Activated T-cell treated with anti-CD3 and anti-CD28 coated beads, Interleukin-2, amount 50 U/mL, for 72 hours (primary cell): ENCODE measurements at places on chromosomes 2 and 18.

DNA sequence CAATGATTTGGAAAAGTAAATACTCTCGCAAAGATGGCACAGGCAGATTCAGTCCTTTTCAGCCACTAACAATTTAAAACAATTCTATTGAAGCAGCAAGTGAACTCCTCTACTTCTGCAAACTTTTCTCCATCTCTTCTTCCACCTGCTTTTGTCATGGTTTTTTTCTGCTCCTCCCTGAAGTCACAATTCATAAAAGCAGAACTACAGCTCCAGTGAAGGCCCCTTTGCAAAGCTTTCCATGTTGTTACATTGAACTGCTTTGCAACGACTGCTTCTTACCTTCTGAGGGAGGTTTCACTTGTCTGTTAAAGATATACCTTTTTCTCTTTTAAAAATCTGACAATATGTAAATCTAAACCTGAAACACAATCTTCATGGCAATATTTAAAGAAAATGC lies 3.7 kb upstream of the SERTAD2 start:
- peaks cover 71% of the 10 kb centered on the region for H3K4me1 ChIP-seq
- H3K36me3 ChIP-seq: peaks cover 1% of the 10 kb centered on the region
- H3K4me3 ChIP-seq: no peak overlapping the region
- no peaks in the 10 kb centered on the region for H3K27me3 ChIP-seq
- no peak overlapping the region for H3K27ac ChIP-seq

- no peak overlapping the region for H3K4me3 ChIP-seq
- DNase-seq: no peak
- no peaks in the 10 kb centered on the region for H3K36me3 ChIP-seq
- H3K4me1 ChIP-seq: peaks cover 9% of the 10 kb centered on the region
- H3K27me3 ChIP-seq: no peaks in the 10 kb centered on the region
Measured at GRCh38 chr2:26475037-26475436, 2.9 kb downstream of the OTOF start.

GRCh38 chr2:32874931-32875330 lies 71.8 kb upstream of the LTBP1 start:
- H3K4me3 ChIP-seq: no peak overlapping the region
- H3K27me3 ChIP-seq: no peaks in the 10 kb centered on the region
- peaks cover 2% of the 10 kb centered on the region for H3K36me3 ChIP-seq

- DNase-seq: no peak
- no peak overlapping the region for H3K27ac ChIP-seq
- no peaks in the 10 kb centered on the region for H3K4me1 ChIP-seq
- H3K27me3 ChIP-seq: no peaks in the 10 kb centered on the region
- H3K4me3 ChIP-seq: no peak overlapping the region
Measured at GRCh38 chr2:23692851-23693605, 233.9 kb downstream of the ATAD2B start.

GRCh38 chr2:219386532-219387280 lies 1.0 kb downstream of the DNPEP start:
- H3K27ac ChIP-seq: peak overlapping the region; percentile 94
- H3K4me1 ChIP-seq: peaks cover 22% of the 10 kb centered on the region
- peaks cover 8% of the 10 kb centered on the region for H3K36me3 ChIP-seq
- peak overlapping the region; percentile 90 for H3K4me3 ChIP-seq
- no peaks in the 10 kb centered on the region for H3K27me3 ChIP-seq
- no peak for DNase-seq

GRCh38 chr18:41532344-41533086 lies 422.5 kb upstream of the PIK3C3 start:
- no peak overlapping the region for H3K4me3 ChIP-seq
- no peak overlapping the region for H3K27ac ChIP-seq
- H3K4me1 ChIP-seq: no peaks in the 10 kb centered on the region
- DNase-seq: no peak
- H3K36me3 ChIP-seq: no peaks in the 10 kb centered on the region
- H3K27me3 ChIP-seq: no peaks in the 10 kb centered on the region

GRCh38 chr18:54119524-54120019 lies 104.9 kb downstream of the MBD2 start:
- H3K4me1 ChIP-seq: peaks cover 9% of the 10 kb centered on the region
- peak; percentile 19 for DNase-seq
- H3K4me3 ChIP-seq: peak overlapping the region; percentile 50

DNA sequence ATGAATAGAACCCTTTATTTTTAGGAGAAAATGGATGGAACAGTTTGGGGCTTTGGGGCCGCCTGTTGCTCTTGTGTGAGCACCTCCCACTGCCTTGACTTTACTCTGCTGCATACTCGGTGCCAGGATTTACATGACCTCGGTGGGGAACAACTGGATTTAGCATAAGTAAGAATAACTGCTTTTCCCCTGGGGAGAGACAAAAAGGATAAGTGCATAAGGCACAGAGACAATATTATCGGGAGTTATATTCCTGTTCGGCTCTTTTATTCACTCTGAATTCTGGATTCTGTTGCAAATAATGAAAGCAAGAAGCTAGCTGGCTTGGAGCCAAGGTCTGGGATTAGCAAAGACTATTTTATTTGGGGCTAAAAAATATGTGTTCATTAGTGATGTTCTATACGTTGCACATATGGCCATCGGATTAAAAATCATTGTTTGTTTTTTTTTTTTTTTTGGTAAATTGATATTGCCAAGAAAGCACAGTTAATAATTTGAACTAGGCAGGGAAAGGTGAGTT lies 69.8 kb downstream of the CYBRD1 start:
- H3K36me3 ChIP-seq: peaks cover 3% of the 10 kb centered on the region
- peaks cover 2% of the 10 kb centered on the region for H3K27me3 ChIP-seq
- H3K27ac ChIP-seq: no peak overlapping the region
- no peak for DNase-seq

DNA sequence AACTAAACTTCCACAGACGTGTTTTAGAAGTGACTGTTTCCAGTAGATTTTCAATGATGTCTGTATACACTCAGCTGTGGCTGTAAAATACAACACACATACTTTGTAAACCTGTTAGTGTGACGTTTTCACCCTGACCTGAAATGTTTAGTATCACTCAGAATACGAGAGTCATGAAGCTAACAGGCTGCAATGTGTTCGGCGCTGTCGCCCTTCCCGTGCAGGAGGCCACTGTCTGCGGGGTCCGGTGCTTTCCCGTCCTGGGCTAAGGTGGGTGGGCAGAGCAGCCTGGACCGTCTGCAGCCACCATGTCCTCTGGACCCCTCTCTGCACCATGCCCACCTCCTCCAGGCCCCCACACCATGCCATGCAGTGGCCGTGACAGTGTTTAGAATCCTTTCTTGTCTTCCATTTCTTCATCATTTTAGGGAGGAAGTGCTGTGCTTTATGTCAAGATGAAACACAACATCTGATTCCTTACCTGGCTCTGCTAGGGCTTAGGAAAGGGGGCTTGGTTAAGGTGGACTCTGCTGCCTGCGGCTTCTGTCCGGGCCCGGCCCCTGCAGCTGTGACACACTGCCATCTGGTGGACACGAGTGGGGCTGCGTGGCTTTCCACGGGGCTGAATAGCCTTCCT lies 53.8 kb upstream of the RBM44 start:
- no peaks in the 10 kb centered on the region for H3K27me3 ChIP-seq
- peak overlapping the region; percentile 86 for H3K27ac ChIP-seq
- H3K4me1 ChIP-seq: peaks cover 32% of the 10 kb centered on the region
- H3K36me3 ChIP-seq: peaks cover 19% of the 10 kb centered on the region
- peak; percentile 82 for DNase-seq
- H3K4me3 ChIP-seq: no peak overlapping the region

DNA sequence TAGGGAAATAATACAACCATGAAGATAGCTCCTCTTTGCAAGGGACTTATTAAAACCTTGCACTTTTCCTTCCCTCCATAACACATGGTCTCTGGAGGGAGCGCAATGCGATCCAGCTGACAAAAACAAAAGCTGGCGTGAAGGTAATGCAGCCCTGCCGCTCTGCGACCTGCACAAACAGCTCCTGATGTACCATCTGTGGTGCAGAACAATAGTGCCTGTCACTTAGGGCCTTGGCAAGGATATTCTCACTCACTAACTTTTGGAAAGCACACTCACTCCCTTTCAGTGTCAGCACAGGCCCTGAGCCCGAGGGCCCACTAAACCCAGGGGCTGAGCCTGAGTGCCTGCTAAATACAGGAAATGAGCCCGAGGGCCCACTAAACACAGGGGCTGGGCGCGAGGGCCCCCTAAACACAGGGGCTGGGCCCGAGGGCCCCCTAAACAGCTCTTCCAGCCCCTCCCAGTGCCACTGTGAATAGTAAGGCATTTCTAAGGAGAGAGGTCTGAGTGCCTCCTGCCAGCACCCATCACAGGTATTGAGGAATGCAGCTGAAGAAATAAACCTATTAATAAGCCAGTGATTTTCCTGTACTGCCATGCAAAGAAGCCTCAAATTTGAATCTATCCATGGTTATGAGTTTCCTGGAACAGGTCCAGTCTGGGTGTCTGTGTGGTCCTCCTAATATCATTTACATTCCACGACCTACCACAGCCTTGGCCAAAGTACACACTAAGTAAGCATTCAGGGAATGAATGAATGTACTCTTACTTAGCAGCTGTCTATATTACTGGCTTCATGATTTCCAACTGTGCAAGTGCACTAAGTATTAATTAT lies 9.3 kb downstream of the L3MBTL4 start:
- no peak overlapping the region for H3K27ac ChIP-seq
- no peak overlapping the region for H3K4me3 ChIP-seq
- H3K4me1 ChIP-seq: no peaks in the 10 kb centered on the region

- no peaks in the 10 kb centered on the region for H3K36me3 ChIP-seq
- peak overlapping the region; percentile 7 for H3K27ac ChIP-seq
- H3K4me3 ChIP-seq: peak overlapping the region; percentile 74
- peak; percentile 21 for DNase-seq
- no peaks in the 10 kb centered on the region for H3K27me3 ChIP-seq
- peaks cover 78% of the 10 kb centered on the region for H3K4me1 ChIP-seq
Measured at GRCh38 chr2:230668939-230669303, 43.7 kb upstream of the CAB39 start.

DNA sequence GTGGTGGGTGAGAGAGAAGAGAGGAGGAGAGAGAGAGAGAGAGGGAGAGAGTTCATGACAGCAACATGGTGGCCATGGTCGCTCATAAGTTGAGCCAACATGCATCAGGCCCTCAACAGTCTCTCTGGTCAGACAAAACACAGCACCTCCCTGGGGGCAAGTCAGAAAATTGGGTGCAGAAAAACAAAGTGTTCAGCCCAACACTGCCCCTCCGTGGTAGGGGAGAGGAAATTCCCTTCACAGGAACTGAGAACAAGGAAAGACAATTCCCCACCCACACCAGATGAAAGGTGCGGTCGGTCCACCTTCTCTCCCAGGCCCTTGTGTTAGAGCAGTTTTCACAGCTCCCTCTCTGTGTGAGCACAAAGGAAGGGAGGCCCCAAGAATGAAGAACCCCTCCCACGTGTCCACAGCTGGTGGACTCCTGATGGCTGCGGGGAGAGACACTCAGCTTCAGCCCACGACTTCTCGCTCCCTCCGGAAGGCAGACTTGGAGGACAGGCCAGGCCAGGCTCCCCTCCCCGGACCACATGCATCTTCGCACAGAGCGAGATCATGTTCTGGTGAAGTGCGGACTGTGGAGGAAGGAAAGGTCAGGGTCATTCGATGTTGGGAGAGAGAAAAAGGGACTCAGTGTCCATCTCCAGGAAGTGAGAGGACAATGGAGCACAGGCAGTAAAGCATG lies 181.7 kb downstream of the ANAPC1 start:
- peak; percentile 49 for DNase-seq
- peaks cover 15% of the 10 kb centered on the region for H3K27me3 ChIP-seq
- H3K4me1 ChIP-seq: peaks cover 75% of the 10 kb centered on the region
- H3K27ac ChIP-seq: no peak overlapping the region
- H3K36me3 ChIP-seq: no peaks in the 10 kb centered on the region
- peak overlapping the region; percentile 11 for H3K4me3 ChIP-seq

- peaks cover 21% of the 10 kb centered on the region for H3K4me1 ChIP-seq
- no peak overlapping the region for H3K27ac ChIP-seq
- H3K4me3 ChIP-seq: no peak overlapping the region
- H3K36me3 ChIP-seq: no peaks in the 10 kb centered on the region
- no peak for DNase-seq
- H3K27me3 ChIP-seq: peaks cover 17% of the 10 kb centered on the region
Measured at GRCh38 chr18:9902832-9903231, 11.0 kb upstream of the VAPA start.

GRCh38 chr2:212974692-212975091 lies 176.7 kb downstream of the IKZF2 start:
- peaks cover 24% of the 10 kb centered on the region for H3K27me3 ChIP-seq
- DNase-seq: no peak
- no peaks in the 10 kb centered on the region for H3K36me3 ChIP-seq
- H3K27ac ChIP-seq: no peak overlapping the region
- peaks cover 13% of the 10 kb centered on the region for H3K4me1 ChIP-seq
